NCI-H1694 treated with DMSO at 0.1 percent for 48 hours (cell line): ENCODE measurements at places on chromosomes 2 and 18.

DNA sequence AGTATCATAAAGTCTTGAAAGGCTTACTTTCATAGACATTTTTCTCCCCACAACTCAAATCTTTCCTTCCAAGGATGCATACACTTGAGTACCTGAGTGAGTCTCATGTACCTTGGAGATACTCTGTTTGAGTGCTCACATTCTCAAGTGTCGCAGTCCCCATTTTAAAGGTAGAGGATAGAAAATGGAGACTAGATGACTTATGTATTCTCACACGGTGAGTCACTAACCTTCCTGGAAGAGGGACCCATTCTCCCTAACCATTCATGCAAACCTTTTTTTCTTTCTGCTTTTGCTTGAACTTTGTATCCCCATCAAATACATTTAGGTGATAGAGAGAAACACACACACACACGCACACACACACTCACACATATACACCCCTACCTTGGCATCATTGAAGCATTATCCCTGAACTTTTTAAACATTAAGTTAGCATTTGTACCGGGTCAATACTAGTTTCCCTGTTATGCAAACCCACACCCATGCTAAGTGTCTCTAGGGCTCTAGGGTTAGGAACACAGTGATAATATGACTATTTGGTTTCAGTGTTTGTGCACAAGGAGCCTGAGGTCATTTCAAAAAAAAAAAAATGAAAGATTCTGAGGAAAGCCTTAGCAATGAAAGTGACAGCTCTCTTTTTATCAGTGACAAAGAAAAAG lies 236.2 kb downstream of the IKZF2 start:
- no peak for DNase-seq

DNA sequence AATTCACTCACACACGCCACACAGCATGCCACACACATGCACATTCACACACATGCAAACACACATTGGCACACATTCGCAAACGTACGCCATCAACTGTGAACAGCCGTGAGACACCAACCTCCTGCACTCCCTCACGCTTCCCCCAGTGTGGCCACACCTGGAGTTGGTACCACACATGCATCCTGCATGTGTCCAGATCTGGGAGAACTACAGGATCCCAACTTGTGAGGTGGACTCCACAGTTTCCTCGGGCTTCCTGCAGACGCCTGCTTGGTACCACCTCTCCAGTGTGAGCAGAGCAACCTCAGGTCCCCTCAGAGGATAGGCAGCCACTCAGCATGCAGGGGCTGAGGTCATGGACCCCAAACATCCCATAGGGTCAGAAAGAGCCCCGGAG lies 239.0 kb downstream of the EIPR1 start:
- no peak for DNase-seq

- no peak for DNase-seq
Measured at GRCh38 chr2:10489842-10490555, 41.9 kb upstream of the ODC1 start.

DNA sequence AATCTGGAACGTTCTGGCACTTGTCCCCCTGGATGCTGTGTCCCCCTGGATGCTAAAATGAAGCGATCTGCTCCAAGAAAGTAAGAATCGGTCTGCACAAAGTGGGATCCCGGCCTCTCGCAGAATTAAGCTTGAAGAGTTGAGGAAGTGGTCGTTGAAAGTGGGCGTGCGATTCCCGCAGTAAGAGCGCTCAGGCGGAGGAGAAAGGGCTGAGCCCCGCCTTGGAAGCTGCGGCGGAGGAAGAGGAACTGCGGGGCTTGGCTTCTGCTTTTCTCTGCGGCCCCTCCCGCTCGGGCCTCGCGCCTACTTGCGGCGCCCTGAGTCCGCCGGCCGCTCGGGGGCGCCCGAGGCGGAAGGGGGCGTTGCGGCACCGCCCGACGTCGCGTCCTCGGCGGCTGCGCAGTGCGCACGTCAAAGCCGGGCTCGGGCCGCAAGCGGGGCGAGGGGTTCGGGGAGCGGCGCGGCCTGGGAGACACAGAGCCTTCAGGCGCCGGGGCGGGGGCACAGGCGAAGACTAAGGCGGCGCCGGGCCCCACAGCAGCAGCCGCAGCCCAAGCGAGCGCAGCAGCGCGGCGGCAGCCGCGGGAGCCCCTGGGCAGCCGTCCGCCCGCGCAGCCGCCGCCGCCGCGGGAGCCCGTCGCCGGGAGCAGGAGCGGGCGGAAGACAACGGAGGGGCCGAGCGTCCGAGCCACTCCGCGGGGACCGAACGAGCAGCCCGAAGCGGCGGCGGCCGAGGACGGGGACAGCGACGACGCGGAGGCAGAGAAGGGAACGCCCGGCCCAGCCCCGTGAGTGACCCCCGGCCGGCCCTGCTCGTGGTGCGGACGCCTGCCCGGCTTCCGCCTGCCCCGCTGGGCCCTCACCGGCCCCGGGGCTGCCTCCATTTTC lies at the start of gene CAB39:
TSS of gene CAB39 (plus strand) at position 400 of the 888 bp plus-strand sequence. CDS start 47,160 bp downstream, outside the sequence.
- peak; percentile 81 for DNase-seq

- no peak for DNase-seq
Measured at GRCh38 chr2:228841877-228842276, 429.2 kb downstream of the PID1 start.

DNA sequence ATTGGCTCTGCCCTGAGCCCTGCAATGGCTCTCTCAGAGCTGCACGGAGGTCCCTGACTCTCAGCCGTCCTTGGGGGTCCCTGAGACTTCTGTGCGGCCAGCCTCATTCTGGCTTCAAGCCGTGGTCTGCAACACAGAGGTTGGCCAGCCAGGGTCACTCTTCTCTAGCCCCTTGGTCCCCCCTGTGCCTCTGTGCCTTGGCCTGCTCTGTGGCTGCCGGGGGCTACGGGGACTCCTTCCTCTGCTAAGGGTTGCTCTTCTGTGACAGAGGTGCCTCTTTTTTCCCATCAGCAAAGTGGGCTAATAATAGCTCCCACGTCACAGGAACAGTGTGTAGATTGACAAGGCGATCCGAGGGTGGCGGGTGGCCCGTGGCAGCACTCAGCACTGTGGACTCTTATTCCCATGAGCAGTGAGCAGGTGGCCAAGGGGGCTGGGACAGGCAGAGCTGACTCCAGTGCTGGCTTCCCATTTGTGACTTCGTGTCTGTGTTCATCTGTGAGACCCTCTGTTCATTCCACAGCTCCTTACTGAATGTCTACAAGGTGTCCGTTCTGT lies 19.4 kb downstream of the INHBB start:
- DNase-seq = no peak

- no peak for DNase-seq
Measured at GRCh38 chr2:125397535-125398251, 1258.3 kb upstream of the GYPC start.

DNA sequence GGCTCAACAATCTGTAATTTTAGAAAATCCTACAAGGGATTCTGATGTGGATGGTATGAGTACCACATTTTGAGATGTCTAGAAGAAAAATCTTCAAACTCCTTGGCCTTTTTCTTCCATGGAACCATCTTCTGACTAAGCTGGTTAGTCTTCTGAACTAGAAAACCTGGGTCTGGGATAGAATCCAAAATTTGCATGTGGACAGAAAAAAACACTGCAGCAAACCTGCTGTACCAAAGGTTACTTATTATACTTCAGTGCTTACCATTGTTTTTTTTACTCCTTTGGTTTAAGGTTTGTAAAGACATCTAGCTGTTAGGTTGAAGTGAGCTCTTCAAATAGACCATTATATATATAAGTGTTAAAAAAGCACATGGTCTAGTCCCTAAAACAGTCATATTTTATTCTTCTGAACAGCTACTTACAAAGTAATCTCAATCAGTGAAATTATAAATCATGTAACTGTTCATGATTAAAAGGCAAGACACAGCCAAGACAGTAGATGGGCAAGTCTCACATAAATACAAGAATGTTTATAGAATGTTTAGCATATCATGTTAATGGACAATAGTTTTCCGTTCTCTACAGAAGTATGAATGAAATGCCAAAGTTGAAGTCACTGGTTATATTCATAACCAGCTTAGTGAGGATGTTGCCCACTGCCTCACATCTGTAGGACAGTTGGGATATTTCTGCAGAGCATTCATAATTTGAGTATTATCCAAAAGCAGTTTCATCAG lies 85.5 kb downstream of the ORC4 start:
- no peak for DNase-seq

- no peak for DNase-seq
Measured at GRCh38 chr2:188645986-188646385, 328.2 kb upstream of the COL3A1 start.

- no peak for DNase-seq
Measured at GRCh38 chr2:167157523-167157922, 269.2 kb downstream of the XIRP2 start.

DNA sequence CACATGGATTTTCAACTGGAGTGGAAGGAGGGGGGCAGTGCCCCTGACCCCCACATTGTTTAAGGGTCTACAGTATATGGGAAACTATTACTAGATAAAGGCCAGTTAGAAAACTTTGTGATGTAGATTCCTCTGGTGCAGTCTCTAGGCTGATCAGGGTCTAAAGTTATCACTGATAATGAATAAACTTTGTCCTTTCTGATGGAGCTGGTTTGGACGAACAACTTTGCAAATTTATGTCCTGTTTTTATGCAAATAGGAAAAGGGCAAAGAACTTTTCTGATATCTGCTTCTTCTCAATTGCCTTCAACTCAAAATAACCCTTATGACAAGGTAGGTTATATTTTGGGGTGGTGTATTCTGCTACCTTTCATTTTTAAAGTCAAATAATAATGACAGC lies 829.2 kb upstream of the ACVR2A start:
- DNase-seq = no peak

DNA sequence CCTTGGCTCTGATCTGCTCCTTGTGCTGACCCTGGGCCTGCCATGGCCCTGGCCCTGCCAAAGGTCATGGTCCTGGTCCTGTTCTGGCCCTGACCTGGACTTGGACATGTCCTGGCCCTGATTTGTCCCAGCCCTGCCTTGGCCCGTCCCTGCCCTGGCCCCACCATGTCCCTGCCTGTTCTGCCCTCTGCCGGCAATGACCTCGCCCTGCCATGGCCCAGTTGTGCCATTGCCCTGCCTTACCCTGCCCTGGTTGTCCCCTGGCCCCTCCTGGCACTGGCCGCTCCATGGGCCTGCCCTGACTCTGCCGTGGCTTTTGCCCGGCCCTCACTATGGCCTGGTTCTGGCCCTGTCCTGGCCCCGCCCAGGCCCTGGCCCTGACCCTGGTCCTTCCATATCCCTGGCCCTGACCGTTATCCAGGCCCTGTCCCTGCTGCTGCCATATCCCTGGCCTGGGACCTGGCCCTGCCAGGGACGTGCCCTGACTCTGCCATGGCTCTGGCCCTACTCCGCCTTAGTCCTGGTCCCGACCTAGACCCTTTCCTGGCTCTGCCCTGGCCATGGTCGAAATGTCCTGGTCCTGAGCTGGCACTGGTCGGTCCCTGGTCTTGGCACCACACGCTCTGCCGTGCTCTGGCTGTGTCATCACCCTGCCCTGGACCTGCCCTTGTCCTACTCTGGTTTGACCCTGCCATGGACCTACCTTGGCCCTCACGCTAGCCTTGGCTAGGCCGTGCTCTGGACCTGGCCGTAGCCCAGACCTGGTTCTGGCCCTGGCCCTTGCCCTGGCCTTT lies 6.8 kb upstream of the ANKRD62 start:
- no peak for DNase-seq

DNA sequence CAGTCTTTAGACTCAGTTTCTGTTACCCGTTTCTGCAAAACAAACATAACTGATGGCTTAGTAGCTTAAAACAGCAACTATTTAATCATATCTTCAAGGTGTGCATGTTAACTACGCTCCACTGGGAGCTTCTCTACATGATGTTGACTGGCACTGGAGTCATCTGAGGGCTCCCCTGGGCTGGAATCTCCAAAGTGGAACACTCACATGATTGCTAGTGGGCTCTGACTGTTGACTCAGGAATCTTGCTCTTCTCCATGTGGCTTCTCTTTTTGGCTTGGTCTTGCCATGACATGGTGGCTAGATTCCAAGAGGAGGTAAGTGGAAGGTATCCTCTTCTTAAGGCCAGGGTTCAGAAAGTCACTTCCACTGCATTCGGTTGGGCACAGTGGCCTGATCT lies 160.8 kb downstream of the PMAIP1 start:
- DNase-seq = no peak

GRCh38 chr2:225069966-225070365 lies 27.7 kb upstream of the DOCK10 start:
- DNase-seq = no peak

- no peak for DNase-seq
Measured at GRCh38 chr2:224612578-224612977, 27.4 kb upstream of the CUL3 start.
